ENCODE measurements at places on chromosomes 1 and 21.
A peak's percentile ranks its signal among the peaks of the same experiment; 100 is the strongest.

DNA sequence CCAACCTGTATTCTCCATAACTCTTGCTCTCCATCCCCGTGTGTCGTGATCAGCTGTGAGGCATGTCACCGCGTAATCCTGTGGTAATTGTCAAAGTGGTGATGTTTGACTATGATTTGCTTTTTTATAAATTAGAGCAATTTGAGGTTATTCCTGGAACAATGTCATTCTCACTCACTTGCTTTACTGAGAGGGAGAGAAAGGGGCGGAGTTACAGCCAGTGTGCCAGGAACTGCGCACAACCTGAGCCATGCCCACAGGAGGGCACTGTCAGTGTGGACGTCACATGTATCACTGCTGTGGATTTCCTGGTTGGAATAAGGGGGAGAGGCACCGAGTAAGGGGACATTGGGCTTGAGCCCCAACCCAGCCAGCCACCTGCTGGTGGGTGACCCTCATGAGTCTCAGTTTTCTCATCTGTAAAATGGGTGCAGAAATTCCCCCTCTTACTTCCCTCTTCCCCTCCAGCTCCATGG, 6.9 kb downstream of the ADGRB2 start:
- no peak for DNase-seq

- no peak for DNase-seq
Observed at GRCh38 chr1:226688056-226688748, 50.9 kb downstream of the ITPKB start.

DNA sequence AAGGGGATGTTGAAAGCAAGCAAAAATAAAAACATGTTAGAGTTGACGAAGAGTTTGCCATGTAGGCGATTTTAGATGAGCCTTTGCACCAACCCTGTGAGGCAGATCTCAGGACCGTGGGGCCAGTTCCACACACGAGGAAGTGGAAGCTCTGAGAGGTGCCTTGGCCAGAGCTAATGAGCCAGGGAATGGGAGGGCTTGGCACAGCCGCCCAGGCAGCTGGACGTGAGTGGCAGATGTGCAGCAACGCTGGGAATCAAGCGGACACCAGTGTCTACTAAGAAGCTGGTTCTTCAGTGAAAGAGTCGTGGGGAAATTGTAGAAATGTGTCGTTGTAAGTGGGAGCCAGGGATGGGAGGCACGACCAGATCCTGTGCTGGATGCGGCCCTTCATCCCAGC, 58.9 kb upstream of the COL6A1 start:
- no peak for DNase-seq

DNA sequence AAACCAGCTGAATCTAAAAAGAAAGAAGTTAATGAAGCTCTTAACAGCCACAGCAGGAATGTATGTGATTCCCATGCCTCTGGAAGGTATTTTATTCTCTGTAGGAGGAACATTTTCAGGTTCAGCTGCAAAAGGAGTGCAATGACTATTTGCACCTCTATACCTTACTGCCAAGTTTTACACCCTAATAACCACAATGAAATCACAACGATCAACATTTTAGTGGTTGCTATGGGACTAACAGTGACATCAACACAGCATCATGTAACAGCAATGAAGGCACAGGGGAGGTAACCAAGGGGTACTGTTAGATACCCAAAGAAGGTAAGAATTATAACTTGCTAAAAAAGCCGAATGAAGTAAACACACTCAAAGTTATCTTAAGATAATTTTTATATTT, 116.3 kb upstream of the HP1BP3 start:
- no peak for DNase-seq

- no peak for DNase-seq
Observed at GRCh38 chr1:6969106-6969505, 183.9 kb downstream of the CAMTA1 start.

DNA sequence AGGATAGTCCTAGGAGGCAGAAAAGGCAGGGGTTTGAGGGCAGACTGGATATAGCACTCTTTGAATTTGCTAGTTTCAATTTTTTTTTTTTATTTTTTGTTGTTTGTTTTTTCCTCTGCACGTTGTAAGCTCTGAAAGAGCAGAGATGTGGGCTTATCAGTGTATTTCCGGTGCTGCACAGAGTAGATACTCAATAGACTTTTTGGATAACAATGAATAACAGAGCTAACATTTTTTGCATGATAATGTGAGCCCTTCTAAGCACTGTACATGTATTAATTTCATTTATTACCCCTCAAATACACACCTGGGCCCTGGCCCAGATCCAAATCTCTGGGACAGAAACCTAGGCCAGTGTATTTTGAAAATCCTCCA, 17.1 kb upstream of the PARP1 start:
- DNase-seq: no peak

GRCh38 chr1:116567790-116568661, 2.8 kb downstream of the CD58 start:
- DNase-seq: no peak

GRCh38 chr1:150970808-150971582, 3.6 kb downstream of the CERS2 start:
- DNase-seq: peak; percentile 16

DNA sequence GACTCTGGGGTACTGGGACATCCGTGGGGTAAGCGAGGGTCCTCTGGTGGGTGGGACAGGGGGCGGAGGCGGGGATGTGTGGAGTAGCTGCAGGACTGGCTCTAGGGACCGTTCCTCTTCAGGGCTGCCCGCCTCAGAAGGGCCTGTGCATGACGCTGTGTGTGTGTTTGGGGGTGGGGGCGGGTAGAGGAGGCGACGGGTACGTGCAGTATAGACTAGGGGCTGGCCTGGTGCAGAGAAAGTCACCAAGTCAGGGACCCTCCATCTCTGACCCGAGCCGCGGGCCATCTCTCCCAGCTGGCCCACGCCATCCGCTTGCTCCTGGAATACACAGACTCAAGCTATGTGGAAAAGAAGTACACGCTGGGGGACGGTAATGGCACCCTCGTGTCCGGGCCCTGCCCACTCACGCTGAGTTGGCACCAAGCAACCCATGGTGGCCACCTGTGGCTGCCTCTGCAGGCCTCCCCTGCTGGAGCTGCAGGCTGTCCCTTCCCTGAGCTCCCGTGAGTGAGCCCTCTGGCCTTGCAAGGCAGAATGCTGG, 342 bp downstream of the GSTM5 start:
- no peak for DNase-seq

- DNase-seq: no peak
Observed at GRCh38 chr1:112296908-112297307, 99.1 kb upstream of the CTTNBP2NL start.

DNA sequence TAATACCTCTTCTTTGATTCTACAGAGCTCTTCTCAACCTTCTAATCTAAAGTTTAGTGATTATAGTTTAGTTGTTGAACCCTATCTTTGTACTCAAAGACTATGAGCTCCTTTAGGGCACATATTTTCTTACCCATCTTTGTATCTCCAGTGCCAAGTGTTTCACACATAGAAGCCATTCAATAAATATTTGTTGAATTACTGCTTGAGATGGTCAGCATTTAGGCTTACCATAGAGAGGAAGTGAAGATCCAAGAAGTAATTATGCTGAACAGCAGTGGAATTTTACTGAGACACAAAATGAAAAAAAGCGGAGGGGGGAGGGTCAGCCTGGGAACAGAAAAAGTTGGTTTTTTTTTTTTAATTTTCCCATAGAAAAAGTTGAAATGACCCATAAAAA, 21.9 kb downstream of the PIK3R3 start:
- DNase-seq: no peak

GRCh38 chr1:230236301-230237008, 169.4 kb downstream of the GALNT2 start:
- DNase-seq: no peak

GRCh38 chr1:237759377-237759776, 131.3 kb downstream of the ZP4 start:
- DNase-seq: no peak

DNA sequence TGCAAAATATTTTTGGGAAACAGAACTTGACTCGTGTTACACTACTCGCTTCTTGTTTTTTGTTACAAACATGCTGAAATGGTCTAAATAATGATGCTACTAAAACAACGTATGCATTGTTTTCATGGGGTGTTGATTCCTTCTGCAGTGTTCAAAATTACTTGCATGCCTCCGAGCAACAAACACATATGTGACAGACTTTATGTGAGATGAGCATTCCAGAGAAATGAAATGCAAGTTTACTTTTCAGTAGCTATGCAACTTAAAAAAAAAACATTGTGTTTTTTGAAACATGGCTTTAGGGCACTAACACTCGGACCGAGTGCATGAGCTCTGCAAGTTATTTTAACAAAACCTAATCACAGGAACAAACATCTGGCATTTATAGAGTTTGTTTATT, 84.8 kb downstream of the CAMTA1 start:
- no peak for DNase-seq

DNA sequence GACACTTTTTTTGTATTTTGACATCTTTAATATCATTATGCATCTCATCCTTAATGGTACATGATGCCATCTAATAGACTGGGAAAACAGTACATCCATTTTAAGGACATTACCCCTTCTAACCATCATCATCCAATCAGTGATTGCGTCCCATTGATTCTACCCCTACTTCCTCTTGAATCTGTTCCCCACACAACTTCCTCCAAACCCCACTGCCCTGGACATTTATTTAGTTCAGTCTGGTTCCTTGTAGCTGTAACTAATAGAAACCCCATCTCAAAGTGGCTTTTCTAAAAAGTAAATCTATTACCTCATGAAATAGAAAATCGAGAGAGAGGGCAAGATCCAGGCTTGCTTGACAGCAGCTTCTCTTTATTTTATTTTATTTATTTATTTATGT, 2.1 kb upstream of the ITLN1 start:
- no peak for DNase-seq

DNA sequence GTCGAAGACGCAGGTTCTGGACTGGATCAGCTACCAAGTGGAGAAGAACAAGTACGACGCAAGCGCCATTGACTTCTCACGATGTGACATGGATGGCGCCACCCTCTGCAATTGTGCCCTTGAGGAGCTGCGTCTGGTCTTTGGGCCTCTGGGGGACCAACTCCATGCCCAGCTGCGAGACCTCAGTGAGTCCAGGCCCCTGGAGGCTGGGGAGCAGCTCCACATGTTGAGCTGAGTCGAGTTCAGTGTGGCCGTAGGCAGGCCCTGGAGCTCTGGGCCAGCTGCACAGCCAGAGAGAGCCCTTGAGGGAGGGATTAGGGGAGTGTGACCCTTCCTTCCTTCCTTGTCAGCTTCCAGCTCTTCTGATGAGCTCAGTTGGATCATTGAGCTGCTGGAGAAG, 1.6 kb downstream of the ELF3 start:
- DNase-seq: no peak

- DNase-seq: no peak
Observed at GRCh38 chr1:107496002-107496401, 355.2 kb downstream of the NTNG1 start.

- DNase-seq: no peak
Observed at GRCh38 chr1:198641501-198641900, 2.7 kb downstream of the PTPRC start.

DNA sequence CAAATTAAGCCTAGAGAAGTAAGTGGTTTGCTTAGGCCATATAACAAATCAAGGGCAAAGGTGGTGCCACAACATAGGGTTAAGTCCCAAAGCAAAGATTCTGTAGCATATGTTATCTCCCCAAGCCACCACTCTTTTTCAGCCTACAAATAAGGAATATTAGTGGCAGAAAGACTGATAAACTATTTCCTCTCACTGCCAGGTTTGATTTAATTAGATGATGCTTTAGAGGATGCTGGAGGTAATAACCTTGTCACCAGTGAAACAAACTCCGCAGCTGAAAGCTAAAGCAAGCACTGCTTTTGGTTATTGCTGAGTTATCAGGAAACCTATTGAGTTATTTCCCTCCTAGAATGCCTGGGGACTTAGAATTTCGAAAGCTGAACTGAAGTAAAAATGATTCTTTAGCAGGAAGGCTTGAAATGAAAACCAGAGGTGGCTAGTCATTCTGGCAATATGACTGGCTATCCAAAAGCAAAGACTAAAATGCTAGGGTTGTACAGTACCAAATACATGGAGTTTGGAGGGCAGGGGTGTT, 145.2 kb downstream of the SYT2 start:
- DNase-seq: no peak

DNA sequence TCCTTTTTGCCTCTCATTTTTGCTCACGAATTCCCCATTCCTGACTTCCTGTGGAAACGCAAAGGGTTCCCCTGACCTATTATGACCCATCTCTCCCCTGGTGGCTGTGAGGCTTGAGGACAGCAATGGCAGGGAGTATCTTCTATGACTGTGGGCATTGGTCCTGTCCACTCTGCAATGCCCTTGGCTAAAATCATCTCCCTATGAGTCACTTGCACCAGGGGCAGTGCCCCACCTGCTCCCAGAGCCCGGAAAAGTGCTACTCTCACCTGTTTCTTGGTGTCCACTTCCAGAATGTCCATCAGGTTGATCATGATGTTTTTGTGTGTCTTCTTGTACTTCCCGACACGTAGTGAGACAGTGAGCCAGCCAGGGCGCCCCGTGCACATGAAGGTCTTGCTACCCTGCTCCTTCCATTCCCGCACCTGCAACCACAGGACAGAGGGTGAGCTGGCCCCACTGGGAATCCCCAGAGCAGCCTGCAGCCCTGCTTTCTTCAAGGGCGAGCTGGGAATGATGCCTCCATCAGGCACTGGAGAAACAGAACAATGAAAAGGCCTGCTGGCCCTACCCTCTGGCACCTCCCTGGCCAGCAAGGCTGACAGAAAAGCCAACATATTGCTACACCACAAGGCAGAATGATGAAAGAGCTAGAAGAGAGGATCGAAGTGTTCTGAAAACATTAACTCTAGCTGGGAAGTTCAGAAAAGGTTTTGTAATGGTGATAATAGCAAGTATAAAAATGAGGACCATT, 3.5 kb downstream of the DHCR24 start:
- DNase-seq: no peak

DNA sequence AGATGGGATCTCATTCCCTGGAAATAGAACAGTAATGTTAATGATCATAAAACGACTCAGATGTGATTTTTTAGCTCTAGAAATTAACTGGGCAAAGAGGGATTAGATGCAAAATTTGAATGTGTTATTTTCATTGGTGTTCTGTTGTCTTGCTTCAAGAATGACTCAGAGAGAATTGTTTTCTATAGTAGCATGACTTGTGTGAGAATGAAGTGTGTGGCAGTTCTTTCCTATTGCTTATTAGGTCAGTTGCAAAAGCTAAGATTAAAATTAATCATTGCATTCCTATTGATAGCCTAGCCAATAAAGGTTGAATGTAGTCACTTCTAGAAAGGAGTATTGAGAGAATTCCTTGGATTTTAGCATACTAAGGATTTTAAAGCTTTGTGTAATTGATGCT, 22.9 kb downstream of the SPEN start:
- DNase-seq: no peak

- DNase-seq: no peak
Observed at GRCh38 chr1:234214129-234214910, 158.9 kb upstream of the COA6 start.

Data from AG09309 (cell line).